ENCODE measurements at places on chromosomes 12 and 14.
A peak's percentile ranks its signal among the peaks of the same experiment; 100 is the strongest.

DNA sequence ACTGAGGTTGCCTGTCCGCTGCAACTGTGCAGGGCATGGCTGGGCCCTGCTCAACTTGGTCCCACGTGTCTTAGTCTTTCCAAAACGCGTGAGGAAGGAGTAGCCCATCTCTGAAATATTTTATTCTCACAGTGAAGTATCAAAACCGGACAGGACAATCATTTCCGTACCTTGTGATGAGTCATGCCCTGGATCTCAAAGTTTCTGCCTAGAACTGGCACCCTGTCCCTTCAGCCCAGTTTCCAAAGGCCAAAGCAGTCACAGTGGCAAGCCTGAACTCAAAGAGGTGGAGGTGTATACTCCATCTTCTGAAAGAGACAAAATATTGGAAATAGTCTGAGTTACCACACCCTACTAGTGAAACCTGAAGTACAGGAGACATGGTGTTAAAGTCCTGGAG is 28.5 kb upstream of the SRGAP1 start:
- DNase-seq: no peak

- no peak for DNase-seq
Measured at GRCh38 chr14:92848887-92849286, 54.8 kb downstream of the GOLGA5 start.

GRCh38 chr14:56801920-56802319 is 8.4 kb downstream of the OTX2 start:
- no peak for DNase-seq

GRCh38 chr14:77097006-77097699 is 905 bp upstream of the CIPC start:
- DNase-seq: peak; percentile 28

DNA sequence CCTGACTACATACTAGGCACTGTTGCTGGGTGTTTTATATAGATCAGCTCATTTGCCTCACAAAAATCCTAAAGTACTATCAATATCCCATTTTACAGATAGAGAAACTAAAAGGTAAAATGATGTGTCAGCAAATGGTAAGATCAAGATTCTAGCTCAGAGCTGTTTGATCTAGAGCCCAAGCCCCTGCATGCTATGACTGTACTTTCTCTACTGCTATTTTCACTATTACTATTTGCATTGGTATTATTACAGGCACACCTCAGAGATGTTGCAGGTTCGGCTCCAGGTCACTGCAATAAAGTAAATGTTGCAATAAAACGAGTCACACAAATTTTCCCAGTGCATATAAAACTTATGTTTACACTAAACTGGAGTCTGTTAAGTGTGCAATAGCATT is 10.9 kb downstream of the ISCU start:
- no peak for DNase-seq

DNA sequence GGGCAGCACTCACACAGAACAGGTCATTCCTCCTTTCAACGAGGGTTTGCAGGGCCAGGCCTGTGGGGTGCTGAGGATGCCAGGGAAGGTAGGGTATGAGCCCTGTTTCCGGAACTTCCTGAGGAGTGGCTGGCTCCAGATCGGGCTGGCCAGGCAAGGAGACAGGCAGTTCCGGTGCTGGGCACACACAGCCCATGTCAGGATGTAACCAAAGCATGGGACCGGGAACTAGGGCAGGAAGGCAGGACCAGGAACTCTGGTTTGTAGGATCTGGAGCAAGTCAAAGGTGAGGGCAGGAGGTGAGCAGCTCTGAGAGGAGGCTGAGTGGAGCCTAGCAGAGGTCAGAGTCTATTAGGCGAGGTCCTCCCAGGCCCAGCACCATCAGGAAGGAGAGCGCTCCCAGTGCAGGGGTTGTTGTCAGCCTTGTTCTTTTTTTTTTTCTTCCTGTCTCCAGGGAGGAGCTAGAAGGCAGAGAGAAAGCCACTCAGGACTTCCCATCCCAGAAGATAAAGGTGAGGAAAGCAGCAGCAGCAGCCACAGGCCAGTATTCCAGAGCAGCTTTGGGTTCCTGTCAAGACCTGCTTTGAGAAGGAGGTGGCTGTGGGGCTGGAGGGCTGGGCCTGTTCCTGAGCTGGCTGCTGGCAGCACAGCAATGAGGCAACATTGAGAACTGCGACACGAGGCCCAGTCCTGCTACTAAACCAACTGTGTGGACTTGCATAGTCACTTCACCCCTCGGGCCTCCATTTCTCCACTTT is 49.0 kb upstream of the PTGR2 start:
- no peak for DNase-seq

DNA sequence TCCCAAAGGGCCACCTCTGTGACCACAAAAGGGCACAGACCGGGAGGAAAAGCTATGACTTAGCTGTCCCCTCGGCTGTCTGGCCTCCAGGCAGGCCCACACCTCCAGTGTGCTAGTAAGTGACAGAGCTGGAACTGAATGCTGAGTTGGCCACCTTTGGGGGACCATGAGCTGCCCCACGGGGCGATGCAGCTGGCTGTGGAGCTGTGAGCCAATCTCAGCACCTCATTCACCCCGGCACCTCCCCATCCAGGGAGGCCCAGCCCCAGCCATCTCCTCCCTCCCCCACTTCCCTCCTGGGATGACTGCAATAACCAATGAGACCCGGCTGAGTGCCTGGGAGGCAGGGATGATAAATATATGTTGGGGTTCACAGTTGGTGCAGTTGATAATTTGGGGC is 12.2 kb upstream of the TESC start:
- no peak for DNase-seq

- no peak for DNase-seq
Measured at GRCh38 chr12:123996581-123996980, 23.6 kb downstream of the ZNF664 start.

DNA sequence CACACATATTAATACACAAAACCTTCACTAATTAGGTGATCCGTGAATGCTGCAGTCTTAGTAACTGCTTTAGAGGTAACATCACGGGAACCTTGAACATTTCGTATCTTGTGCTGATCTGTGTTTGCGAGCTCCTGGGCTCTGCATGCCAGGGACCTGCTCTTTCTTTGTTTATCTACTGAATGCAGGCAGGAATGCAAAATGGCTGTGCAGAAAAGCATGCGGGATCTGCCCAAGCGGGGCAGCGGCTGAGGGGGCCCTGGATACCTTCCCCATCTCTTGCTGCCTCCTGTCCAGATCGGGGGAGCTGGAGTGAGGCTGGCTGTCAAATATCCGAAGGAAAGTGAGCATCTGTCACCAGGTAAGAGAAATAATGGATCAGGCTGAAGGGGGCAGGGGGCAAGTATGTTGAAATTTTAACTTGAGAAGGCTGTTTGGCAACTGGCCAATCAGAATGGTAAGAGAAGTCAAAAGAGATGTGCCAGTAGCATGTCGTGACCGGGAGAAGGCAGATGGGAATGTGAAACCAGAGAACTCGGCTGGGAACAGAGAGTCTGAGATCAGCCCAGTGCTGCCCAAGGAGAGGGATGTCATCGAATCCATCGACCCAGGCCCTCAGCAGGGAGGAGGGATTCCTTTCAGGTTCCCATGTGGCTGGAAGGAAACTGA is 191.4 kb downstream of the TTC7B start:
- peak; percentile 39 for DNase-seq

DNA sequence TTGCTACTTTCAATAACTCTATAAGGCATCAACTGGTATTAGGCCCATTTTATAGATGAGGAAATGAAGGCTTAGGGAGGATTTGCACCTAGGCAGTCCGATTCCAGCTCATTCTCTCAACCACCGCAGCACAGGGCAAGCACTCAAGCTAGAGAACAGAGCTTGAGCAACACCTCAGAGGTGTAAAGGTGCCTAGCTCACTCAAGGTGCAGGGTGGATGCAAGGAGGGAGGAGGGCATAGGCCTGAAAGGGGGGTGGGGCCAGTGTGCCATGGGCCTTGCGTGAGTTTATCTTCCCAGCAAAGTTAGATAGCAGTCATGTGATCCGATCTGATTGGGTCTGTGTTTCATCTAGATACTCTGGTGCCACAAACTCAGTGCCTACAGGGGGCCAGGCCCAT is 10.2 kb upstream of the EMP1 start:
- no peak for DNase-seq

DNA sequence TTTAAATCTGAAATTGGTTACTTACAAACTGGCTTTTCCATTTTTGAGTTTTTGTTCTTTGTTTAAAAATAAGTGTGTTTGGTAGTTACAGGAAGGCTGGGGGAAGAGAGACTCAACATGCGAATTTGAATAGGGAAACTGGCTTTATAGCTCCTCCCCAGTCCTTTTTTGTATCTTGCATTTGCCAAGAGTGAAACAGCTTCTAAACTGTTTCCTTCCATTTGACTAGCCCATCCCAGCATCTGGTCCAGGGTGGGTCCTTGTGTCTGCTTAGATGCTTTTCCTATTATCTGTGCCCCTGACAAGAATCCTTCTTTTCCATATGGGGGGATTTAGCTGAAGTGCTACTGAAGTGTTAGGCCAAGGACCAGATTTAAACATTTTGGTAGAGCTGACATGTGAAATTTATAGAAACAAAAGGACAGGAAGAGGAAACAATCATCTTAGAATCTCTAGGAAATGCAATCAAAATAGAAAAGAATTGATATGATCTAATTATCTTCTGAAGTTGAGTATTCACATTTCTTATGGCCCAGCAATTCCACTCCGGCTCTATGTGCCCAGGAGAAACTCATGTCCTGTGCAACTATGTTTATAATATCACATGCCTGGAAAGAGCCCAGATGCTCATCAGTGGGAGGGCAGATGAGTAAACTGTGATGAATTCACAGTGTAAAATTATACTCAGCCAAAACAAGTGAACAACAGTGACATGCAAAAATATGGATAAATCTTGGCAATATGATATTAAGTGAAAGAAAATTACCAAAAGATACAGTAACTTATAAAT is 7.4 kb downstream of the SMOC1 start:
- peak; percentile 85 for DNase-seq

GRCh38 chr14:35910191-35910590 is 84.1 kb downstream of the BRMS1L start:
- DNase-seq: no peak

- DNase-seq: no peak
Measured at GRCh38 chr14:74610199-74610865, 1.7 kb downstream of the LTBP2 start.

- no peak for DNase-seq
Measured at GRCh38 chr14:39581474-39581873, 149.2 kb upstream of the FBXO33 start.

DNA sequence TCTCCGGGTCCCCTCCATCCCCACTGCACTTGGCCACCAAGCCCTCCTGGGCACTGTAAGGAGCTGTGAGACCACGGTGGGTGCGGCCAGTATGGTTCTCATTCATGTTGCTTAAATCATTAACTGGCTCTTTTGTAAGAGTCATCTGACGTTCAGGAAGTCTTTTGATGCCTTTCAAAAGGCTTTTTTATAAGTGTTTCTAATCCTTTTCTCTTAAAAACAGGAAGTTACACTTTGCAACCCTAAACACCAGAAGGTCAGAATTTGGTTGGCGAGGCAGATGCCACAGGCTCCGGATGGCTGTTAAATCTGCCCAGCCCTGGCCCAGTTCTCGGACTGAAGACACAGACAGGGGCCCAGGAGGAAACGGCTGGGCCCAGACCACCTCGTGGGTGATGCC is 26.1 kb upstream of the DIO3 start:
- DNase-seq: no peak

- DNase-seq: no peak
Measured at GRCh38 chr14:33693237-33693636, 257.6 kb downstream of the EGLN3 start.

GRCh38 chr12:46419675-46420074 is 47.1 kb upstream of the SLC38A2 start:
- no peak for DNase-seq

DNA sequence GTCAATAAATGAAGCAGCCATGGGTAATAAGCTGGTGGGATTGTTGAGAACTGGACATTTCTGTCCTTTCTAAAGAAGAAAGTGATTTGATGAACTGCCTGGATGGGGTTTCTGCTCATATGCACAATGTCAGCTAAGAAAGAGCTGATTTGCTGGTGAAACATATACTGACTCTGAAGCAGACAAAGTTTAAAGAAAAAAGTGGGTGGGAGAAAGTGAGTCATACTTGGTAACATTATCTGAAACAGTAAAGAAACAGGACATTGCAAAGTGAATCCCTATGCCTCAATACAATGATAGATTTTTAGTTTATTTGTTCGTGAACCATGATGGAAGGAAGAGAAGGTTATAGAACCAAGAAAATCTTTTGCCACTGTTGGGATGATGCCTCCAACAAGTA is 95.6 kb upstream of the DNM1L start:
- peak; percentile 78 for DNase-seq

GRCh38 chr12:47276621-47277309 is 197.0 kb upstream of the AMIGO2 start:
- peak; percentile 79 for DNase-seq

- DNase-seq: no peak
Measured at GRCh38 chr14:96064866-96065265, 25.7 kb downstream of the C14orf132 start.

- DNase-seq: no peak
Measured at GRCh38 chr14:104479901-104480300, 99.7 kb upstream of the C14orf180 start.

DNA sequence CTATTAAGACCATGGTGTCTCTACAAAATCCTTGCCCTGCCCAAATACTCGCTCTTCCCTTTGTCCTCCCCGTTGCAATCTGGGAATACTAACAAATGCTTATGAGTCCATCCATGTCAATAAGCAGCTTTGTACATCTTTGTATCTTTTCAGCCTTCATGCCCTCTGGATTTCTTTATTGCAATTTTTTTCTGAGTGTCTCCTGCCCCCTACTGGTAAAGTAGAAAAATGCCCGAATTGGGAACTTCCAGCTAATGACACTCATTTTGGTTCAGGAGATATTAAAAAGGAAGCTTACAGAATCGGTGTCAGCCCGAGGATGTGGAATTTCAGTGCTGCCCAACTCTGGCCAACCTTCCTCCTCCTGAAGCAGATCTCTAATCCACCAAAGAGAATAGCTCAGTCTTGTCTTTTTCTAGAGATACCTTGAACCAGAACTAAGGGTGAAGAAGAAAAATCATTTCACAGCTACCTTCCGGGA is 46.0 kb downstream of the SH2B3 start:
- DNase-seq: peak; percentile 59

GRCh38 chr12:67633708-67634107 is 14.8 kb upstream of the DYRK2 start:
- DNase-seq: no peak

DNA sequence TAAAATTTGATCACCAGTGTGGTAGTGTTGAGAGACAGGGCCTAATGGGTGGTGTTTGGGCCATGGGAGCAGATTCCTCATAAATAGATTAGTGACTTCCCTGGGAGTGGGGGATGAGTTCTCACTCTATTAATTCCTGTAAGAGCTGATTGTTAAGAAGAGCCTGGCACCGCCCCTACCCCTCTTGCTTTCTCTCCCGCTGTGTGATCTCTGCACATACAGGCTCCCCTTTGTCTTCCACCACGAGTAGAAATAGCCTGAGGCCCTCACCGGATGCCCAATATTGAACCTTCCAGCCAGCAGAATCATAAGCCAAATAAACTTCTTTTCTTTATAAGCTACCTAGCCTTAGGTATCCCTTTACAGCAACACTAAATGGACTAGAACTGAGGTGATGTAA is 31.9 kb upstream of the CAND1 start:
- no peak for DNase-seq

GRCh38 chr14:89284333-89285058 is 132.5 kb downstream of the FOXN3 start:
- peak; percentile 63 for DNase-seq

GRCh38 chr12:104353012-104353981 is 49.8 kb downstream of the EID3 start:
- no peak for DNase-seq

All from IMR-90 (cell line).